Fibroblast of skin of scalp (primary cell): ENCODE measurements at places on chromosomes 2 and 18.

DNA sequence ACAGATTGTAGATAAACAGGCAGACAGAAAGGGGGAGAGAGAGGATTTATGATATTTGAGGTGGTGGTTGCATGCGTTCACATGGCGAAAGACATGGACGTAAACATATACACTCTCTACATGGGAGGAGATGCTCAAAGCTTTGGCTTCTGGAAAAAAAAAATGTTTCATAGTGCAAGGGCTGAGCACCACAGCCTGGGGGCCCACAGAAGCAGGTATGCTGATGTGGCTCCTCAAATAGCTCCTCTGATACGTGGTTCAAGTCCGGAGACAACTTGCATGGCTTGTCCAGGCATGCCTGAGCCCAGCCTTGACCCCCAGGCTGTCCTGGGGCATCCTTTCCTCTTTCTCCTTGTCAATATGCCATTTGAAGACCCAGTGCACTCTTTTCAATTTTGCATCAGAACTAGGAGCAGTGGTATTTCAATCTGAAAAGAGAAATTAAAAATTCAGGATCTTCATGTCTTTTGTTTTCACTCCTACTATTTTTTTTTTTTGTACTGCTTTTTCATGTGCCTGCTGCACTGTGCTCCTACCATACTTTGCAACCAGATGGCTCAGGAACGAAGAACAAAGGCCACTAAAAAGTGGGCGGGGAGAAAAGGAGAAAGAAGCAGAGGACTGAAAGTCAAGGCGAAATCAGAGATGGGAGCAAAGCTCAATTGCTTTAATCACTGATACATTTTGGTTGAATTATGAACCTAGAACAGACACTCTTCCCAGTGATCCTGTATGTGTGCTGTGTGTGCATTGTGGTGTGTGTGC is 495.7 kb upstream of the TCF4 start:
- no peak for DNase-seq

DNA sequence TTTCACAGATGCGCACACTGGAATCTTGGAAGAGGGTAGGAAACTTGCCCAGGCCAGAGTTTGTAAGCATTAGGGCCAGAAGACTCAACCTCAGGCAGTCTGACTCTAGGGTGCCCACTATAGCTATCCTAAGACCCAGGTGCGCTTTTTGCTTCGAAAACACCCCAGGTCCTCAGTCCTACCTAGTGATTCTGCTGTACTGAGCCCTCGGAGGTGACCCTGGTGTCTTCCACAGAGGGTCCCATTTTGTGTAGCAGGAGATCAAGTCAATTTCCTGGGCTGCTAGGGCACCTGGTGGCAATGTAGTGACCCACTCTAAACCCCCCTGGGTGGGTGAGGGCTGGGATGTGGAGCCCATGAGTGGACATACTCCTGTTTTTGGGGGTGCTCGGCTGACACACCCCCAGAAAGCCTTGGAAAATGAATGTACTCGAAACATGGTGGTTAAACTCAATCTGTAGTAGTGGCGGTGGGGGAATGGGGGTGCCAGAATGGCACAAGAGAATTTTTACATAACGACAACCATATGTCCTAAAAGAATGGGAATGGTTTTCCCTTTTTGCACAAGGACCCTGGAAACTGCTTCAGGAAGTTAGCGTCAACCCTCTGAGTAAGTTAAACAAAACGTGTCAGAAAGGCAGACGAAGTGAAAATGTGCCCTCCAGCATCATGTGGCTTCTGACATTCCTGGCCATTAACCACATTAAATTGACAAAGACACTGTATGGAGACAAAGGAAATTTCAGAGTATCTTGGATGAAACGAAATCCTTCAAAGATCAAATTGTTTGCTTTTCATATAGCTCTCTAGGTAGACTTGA is 218.0 kb upstream of the COPS8 start:
- peak; percentile 93 for DNase-seq

DNA sequence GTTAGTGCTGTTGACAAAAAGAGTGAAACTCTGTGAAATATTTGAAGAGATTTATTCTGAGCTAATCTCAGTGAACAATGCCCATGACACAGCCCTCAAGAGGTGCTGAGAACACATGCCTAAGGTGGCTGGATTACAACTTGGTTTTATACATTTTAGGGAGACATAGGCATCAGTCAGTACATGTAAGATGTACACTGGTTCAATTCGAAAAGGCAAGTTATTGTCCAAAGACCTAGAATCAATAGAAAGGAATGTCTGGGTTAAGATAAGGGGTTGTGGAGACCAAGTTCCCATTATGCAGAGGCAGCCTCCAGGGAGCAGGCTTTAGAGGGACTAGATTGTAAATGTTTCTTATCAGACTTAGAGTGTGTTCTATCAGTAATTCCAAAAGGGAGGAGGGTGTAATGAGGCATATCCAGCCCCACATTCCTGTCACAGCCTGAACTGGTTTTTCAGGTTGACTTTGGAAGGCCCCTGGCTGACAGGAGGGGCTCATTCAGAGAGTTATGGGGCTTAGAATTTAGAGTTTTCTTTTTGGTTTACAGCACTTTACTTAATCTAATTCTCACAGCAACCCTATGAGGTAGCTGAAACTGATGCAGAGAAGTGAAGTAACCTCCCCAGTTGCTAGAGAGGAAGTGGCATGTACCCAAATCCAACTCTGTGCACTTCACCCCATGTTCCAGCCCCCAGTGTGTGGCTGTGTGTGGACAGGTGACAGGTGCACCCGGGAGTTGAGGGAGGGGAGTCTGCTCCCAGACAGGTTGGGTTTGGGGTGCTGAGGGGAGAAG is 28.3 kb upstream of the ASAP2 start:
- DNase-seq: peak; percentile 26

DNA sequence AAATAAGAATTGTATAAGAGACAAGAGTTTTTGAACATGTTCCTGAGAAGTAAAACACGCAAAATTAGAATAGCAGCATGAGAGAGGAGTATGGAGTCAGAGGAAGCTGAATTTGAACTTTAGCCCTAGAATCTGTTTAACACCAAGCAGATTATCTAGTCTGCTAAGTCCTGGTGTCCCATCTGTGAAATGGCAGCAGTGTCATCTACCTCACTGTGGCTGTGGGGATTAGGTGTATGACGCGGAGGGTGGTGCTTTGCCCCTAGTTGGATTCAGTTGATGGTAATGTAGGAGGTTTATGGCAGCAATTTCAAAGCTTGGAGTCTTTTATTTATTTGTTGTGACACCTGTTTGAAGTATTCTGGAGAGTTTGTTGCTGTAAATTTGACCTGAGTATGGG is 79.2 kb downstream of the ZNF532 start:
- no peak for DNase-seq
